ENCODE measurements at places on chromosomes 7 and 10. TPM values are rescaled to one million over a fixed set of nuclear protein-coding genes. Genes with fewer than 3 reads are reported as not detected.

DNA sequence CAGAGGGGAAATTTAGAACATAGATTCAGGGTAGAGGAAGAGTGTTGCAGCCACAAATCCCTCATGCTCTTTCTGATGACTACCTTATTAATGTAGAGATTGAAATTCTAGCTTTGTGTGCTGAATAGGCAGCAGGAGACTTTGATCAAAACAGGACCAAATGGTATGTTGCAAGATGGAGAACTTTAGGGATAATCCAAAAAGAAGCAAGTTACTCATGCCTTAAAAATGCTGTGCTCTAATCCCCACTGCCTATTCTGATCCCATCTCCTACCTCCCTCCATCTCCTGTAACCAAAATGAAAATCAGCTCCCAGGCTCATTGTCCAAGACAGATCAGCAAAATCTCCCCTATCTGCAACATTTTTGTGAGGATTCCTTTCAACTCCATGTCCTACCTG is 31.3 kb downstream of the CH25H start:
- no peak for DNase-seq

DNA sequence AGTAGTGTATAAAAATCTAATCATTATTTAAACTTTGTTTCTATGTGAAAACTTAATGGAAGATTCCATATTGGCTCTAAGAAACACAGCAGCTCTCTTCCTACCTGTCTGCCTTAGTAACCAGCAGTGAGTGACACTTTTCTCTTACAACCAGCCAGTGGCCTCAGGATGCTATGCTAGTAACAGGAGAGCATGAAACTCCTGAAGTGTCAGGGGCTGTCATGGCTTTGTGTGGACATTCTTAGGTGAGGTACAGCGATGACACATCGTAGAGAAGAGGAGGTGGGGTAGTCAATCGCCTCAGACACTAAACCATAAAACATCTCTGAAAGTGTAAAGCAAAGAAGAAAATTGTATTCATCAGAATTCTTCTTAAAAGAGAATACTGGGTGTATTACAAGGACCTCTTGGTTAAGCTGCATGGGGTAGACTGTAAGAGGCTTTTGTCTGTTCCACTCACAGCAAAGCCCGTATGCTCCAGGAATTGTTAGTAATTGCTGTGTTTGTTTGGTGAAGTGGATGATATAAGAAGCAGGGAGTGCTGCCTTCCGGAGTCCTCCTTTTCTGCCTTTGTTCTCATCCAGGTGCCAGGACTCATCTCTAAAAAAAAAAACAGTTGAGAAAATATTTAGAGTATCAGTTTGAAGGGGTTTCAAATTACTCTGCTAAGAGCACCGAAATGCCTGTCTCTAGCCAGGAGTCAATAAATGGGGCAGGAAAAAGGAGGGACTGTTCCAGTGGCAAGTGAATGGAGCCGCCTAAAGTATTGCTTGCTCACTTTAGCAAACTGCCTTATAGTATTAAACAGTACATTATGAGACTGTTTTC is 518.8 kb downstream of the CNTNAP2 start:
- no peak for DNase-seq

- DNase-seq: no peak
These were observed 197.9 kb upstream of the BMPER start for GRCh38 chr7:33707427-33707826.

DNA sequence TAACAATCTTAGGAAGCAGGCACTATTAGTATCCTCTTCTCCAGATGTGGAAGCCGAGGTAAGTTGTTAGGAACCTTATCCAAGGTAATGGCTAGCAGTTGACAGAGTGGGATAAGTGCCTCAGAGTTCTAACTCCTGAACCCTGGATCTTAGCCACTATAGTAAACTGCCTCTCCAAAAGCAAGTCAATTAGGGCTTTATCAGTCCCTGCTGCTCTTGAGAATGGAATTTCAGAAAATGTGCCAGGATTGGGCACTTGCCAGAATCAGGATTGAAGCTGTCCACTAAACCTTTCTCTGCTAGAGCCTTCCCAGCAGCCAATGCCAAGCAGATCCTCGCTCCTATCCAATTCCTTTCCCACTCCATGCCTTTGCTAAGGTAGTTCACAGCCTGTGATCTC is 777.5 kb upstream of the POM121L12 start:
- no peak for DNase-seq

GRCh38 chr7:79272066-79272669 is 181.3 kb downstream of the MAGI2 start:
- no peak for DNase-seq

GRCh38 chr10:86663576-86664339 is 4.6 kb upstream of the LDB3 start:
- no peak for DNase-seq

DNA sequence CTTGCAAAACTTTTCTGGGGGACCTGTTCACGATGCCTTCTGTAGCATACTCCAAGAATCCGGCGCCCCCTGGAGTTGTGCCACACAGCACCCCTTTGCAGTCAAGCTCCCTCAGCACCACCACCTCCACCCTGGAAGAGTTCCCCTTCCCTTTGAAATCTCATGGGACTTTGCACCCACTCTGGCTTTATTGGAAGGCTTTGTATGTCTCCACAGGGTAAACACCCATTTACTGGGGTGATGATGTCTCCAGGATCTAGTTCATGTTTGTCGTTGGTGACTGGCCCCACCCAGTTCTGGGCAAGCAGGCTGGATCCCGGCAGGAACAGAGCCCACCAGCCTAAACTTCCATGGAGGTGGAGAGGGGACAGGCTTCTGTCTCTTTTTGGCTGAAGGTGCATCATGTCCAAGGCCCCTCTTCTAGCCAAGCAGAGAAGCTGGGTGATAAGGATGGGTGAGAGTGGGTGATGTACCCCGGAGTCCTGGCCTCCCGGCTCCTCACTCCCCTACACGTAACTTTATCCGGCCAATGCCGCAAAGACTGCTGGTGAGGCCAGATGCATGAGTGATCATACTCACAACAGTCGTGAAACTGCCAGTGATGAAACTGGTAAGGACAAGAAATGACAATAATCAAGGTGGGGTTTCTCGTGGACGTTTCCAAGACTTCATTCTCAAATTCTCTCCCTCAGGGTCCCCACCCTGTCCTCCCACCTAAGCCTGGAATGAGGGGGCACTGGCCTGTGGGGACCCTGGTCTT is 695 bp upstream of the CLDN4 start:
- DNase-seq: no peak

DNA sequence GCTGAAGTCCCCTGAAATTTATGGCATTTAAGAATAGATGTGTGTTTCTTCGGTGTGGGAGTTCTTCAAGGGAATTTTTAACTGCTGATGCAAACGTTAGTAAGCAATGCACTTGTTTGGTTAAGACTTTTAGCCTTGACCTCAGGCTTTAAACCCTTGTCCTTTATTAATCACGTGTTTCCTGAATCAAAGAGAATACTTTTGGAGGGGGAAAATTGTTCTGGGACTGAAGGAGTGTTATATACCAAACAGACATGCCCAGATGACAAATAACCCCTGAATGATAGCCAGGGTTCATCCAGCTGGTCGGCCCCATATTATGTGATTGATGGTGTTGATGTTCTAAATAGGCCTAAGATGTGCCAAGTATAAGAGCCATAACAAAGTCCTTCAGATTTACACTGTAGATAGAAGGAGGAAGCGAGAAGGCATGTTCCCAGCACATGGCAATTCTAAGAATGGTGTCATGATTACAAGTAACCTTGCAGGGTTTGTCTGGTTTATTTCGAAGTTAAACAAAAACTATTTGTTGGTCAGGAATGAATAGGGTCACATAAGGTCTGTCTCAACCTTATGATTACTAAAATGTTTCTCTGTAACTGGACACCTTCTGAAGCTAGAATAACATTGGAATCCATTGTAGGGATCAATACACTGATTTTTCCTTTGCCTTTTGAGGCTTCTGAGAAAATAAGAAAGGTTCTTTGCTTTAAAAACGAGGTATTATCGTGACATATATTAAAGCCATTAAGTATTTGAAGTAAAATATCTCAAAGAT is 124.2 kb upstream of the SEM1 start:
- no peak for DNase-seq

GRCh38 chr7:150382123-150382843 is 3.2 kb downstream of the ZNF775 start:
- no peak for DNase-seq

The NOS3 gene
- total RNA-seq: 7.4 TPM

The CCAR1 gene
- total RNA-seq: 45.0 TPM

The GDF2 gene
- total RNA-seq: not detected

The APBB1IP gene
- 1.9 TPM for total RNA-seq

The NRAP gene
- total RNA-seq: not detected

The UCN3 gene
- not detected for total RNA-seq
